ENCODE measurements at places on chromosomes 7 and 10. TPM values are rescaled to one million over a fixed set of nuclear protein-coding genes. Genes with fewer than 3 reads are reported as not detected.

- no peak for DNase-seq
Measured at GRCh38 chr10:90977855-90978486, 57.1 kb upstream of the ANKRD1 start.

GRCh38 chr7:24715661-24716479, 41.4 kb downstream of the GSDME start:
- DNase-seq = no peak

DNA sequence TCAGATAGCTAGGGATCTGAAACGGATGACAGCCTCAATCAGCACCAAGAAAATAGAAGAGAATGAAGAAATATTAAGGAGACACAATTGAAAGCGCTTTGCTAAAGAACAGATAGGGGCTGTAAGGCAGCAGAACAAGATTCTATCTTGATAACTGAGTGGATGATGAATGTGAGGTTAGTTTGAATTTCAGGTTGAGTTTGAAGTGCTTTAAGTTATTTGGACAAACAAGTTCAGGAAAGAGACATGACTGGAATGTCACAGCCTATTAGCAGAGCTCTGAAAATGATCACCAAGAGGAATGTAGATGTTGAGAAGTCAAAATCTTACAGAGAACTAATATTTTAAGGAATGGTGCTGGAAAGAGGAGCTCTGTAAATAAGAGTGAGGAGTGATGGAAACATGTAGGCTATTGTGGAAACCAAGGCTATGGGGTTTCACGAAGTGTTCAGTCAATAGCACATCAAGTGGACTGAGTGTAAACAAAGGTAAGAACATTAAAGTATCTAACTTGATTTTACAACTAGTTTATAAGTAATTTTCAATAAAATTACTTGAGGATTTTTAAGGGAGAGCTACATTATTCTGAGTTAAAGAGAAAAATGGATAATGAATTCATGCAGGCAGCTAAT, 61.6 kb downstream of the MEST start:
- no peak for DNase-seq

GRCh38 chr7:156656598-156656997, 16.0 kb downstream of the RNF32 start:
- no peak for DNase-seq

ARHGEF5 gene
- total RNA-seq = 1.3 TPM

GHITM gene
- 121 TPM for total RNA-seq

PRSS37 gene
- total RNA-seq = not detected

SUN3 gene
- not detected for total RNA-seq

Measured in natural killer cell treated with Interleukin-12 subunit alpha and Interleukin-12 subunit beta and Interleukin-15 and Interleukin-18, amount 100 ng/mL, for 72 hours (primary cell).